Motor neuron (in vitro differentiated cells): ENCODE measurements at places on chromosomes 5 and 9. TPM values are rescaled to one million over a fixed set of nuclear protein-coding genes. Genes with fewer than 3 reads are reported as not detected.

The ANKRD18A gene
- 0.14 and 0.59 TPM in 2 replicates for total RNA-seq

The ADAMTSL1 gene
- 7.5 and 7.6 TPM in 2 replicates for total RNA-seq

The C9 gene
- total RNA-seq = 0.05 TPM in 1 of 2 replicates, not detected in the other

The REEP2 gene
- 116 and 121 TPM in 2 replicates for total RNA-seq

The GM2A gene
- total RNA-seq = 18.5 and 19.2 TPM in 2 replicates

The CCDC183 gene
- total RNA-seq = 2.3 and 3.6 TPM in 2 replicates

The PTPRD gene
- total RNA-seq = 93.3 and 103 TPM in 2 replicates

The LECT2 gene
- total RNA-seq = not detected in 2 replicates

The SERF1A gene
- 17.7 and 17.9 TPM in 2 replicates for total RNA-seq

The FGD3 gene
- total RNA-seq = 10.8 and 11.7 TPM in 2 replicates

The C9orf152 gene
- total RNA-seq = 0.18 and 0.26 TPM in 2 replicates
